ENCODE measurements at places on chromosomes 16 and 17. TPM values are rescaled to one million over a fixed set of nuclear protein-coding genes. Genes with fewer than 3 reads are reported as not detected.

GRCh38 chr17:49845321-49845720, 2.5 kb downstream of the TAC4 start:
- H3K27me3 ChIP-seq, result peaks cover 2% of the 10 kb centered on the region
- no peak overlapping the region for H3K27ac ChIP-seq
- H3K4me3 ChIP-seq, result no peak overlapping the region
- H3K36me3 ChIP-seq, result peaks cover 11% of the 10 kb centered on the region
- no peak for DNase-seq
- H3K4me1 ChIP-seq, result no peaks in the 10 kb centered on the region

DNA sequence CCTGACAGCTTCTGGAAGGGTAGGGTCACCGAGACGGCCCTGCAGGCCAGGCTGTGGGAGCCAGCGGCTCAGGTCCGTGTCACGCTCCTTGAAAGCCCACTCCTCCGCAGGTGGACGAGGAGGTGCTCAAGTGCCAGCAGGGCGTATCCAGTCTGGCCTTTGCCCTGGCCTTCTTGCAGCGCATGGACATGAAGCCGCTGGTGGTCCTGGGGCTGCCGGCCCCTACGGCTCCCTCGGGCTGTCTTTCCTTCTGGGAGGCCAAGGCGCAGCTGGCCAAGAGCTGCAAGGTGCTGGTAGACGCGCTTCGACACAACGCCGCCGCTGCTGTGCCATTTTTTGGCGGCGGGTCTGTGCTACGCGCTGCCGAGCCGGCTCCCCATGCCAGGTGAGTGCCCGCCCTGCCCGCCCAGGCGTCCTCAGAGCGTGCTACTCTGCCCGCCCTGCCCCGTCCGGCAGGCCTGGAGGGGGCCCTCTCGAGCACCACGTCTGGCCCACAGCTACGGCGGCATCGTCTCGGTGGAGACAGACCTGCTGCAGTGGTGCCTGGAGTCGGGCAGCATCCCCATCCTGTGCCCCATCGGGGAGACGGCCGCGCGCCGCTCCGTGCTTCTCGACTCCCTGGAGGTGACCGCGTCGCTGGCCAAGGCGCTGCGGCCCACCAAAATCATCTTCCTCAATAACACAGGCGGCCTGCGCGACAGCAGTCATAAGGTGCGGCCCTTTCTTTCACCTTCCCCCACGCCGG, 1.3 kb downstream of the NAGS start:
- DNase-seq, result peak; percentile 76
- H3K27ac ChIP-seq, result peak overlapping the region; percentile 22
- H3K27me3 ChIP-seq, result peaks cover 48% of the 10 kb centered on the region
- H3K4me3 ChIP-seq, result peak overlapping the region; percentile 80
- H3K36me3 ChIP-seq, result peaks cover 42% of the 10 kb centered on the region

DNA sequence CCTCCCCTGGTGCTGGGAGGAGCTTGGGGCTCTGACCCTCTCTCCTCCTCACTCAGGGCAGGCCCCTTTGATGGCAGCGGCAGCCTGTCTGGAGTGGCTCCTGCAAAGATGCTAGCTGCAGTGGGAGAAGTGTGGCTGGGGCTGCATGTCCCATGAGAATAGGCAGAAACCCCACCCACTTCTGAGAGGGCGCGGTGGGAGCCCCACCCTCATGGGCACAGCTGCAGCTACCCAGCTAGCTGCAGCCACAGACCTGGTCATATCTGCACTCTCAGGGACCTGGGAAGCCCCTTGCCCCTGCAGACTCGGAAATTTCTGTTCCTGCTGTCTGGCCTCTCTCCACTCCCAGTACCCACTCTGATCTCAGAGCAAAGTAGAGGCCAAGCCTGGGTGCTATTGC, 72.2 kb upstream of the BRD7 start:
- peaks cover 62% of the 10 kb centered on the region for H3K27me3 ChIP-seq
- no peaks in the 10 kb centered on the region for H3K36me3 ChIP-seq
- H3K4me1 ChIP-seq, result no peaks in the 10 kb centered on the region
- no peak overlapping the region for H3K27ac ChIP-seq
- no peak for DNase-seq
- H3K4me3 ChIP-seq, result no peak overlapping the region

DNA sequence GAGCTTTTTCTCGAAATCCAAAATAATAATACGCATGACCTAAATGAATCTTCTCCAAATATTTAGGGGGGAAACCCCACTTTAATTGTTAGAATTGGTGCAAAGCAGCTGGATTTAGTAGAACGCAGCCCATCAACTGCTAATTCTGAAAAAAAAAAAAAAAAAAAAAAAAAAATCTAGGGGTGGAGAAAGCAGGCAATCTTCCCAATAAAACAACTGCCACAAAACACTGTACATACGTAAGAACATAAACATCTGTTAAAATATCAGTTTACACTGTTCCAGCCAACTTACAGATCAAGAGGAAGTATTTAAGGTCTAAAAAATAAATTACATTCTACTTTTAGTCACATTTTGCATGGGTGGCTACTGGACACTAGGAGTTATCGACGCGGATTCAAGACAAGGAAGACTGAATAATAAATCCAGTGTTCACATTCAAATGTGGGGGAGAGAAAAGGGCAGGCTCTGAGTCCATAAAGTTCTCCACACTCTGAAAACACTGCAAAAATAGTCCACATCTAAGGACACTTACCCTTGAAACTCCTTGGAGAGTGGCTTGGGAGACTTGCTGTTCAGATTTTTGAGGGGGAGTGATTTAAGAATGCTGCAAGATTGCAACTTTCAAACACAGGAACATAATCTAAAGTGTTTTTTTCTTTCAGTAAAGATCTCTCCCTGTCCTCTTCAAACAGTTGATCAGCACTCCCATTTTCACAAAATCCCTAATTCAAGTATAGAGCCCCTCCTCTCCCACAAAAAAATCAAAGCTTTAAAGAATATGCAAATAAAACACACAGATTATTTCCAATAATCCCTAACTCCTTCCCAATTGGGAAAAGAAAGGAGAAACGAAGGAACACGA, 1.3 kb downstream of the APPBP2 start:
- H3K4me3 ChIP-seq, result peak overlapping the region; percentile 88
- H3K4me1 ChIP-seq, result peaks cover 10% of the 10 kb centered on the region
- no peaks in the 10 kb centered on the region for H3K27me3 ChIP-seq
- H3K27ac ChIP-seq, result peak overlapping the region; percentile 87

- H3K27me3 ChIP-seq, result no peaks in the 10 kb centered on the region
- H3K4me1 ChIP-seq, result peaks cover 29% of the 10 kb centered on the region
- no peak overlapping the region for H3K4me3 ChIP-seq
- DNase-seq, result no peak
These were observed 105.0 kb downstream of the XYLT1 start for GRCh38 chr16:17365591-17366298.

DNA sequence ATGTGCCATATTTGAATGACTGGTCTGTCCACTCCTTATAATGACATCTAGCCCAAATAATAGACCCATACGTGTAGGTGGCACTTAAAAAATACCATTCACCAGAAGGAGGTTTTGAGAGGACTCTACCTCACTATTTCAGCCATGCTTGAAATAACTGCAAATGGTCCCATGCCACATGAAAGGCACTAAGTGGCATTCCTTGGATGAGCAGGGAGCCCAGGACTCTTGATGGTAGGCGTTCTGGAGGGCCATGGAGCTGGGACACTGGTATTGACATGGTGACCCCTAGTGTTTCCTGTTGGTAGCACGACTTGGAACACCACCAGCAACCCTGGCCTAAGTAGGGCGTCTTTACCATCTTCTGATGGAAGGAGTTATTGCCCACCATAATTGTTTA, 148.7 kb upstream of the ZFHX3 start:
- no peaks in the 10 kb centered on the region for H3K36me3 ChIP-seq
- no peaks in the 10 kb centered on the region for H3K4me1 ChIP-seq
- no peak overlapping the region for H3K4me3 ChIP-seq
- H3K27ac ChIP-seq, result no peak overlapping the region

DNA sequence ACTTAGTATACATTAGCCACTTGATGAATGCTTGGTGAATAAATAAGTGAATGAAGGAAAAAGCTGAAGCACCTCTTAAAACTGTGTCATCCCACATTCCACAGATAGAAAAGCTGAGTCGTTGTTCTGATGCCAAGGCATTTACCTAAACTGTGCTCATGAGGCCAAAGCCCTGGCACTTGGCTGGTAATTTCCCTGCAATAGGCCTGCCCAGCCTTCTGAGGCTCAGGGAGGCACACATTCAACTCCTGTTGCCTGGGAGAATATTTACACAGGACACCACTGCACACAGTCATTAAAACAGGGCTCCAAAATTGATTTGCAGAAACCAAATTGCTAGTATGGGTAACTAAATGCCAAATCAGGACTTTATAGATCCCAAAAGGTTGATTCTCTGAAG, 333.0 kb upstream of the C16orf82 start:
- no peaks in the 10 kb centered on the region for H3K4me1 ChIP-seq
- no peak overlapping the region for H3K27ac ChIP-seq
- no peak for DNase-seq
- no peaks in the 10 kb centered on the region for H3K36me3 ChIP-seq
- H3K4me3 ChIP-seq, result no peak overlapping the region

DNA sequence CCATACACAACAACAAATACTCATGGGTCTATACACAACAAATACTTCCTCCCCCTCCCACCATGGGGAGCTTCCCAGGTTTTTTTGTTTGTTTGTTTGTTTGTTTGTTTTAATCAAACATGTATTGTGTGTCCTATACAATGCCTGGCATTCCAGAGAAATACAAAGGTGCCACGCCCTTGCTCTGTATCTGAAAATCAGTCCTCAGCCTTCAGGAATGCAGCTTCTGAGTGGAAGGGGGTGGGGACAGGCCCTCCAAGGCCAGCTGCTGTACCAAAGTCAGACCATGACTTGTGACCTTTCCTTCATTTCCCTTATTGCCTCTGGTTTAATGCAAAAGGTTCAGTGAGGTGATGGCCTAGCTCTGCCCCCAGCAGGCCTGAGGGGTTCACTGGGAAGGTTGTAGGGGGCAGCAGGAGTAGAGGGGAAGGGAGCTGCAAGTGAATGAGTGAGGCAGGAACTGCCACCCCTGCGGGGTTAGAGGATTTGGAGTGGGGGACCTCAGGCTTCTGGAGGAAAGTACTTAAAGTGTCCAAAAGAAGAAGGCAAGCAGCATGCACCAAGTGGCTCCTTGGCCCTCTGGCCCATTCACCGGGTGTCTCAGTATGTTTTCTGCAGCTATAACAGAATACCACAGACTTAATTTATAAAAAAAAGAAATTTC, 105.2 kb downstream of the CLEC16A start:
- H3K4me1 ChIP-seq, result no peaks in the 10 kb centered on the region
- H3K27ac ChIP-seq, result no peak overlapping the region
- H3K4me3 ChIP-seq, result no peak overlapping the region

DNA sequence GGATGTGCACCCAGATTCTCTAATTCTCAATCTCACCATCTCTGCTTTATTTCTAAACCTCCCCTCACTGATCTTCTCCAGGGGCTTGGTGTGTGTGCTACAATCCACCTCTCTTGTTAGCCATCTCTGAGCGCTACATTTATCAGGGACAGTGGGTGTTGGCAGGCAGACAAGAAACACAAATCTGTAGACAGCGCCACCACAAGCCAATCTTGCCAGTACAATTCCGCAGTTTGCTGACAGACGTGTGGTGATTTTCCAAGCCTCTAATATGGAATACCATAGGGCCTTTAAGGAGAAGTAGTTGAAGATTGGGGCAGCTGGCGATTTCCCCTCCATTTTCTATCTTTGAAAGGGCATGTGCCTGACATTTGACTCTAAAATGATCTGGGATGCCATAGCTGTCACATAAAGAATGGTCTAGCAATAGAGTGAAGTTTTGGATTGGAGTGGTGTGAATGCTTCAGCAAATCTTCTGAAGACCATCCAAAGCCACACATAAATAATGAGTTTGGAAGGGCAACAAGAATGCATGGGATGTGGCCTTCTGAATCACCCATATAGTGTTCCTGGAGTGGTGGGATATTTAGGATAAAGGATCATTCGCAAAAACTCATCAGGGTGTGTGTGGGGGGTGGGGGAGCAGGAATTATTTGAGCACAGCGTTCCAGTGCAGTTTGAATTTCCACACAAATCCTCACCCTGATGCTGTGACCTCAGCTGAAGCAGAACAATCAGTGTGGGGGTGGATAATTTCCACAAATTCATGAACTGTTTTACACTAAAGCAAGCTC, 12.0 kb upstream of the ANKFN1 start:
- H3K4me3 ChIP-seq, result no peak overlapping the region
- H3K27me3 ChIP-seq, result peaks cover 18% of the 10 kb centered on the region
- H3K4me1 ChIP-seq, result peaks cover under 1% of the 10 kb centered on the region
- no peak overlapping the region for H3K27ac ChIP-seq
- DNase-seq, result no peak

DNA sequence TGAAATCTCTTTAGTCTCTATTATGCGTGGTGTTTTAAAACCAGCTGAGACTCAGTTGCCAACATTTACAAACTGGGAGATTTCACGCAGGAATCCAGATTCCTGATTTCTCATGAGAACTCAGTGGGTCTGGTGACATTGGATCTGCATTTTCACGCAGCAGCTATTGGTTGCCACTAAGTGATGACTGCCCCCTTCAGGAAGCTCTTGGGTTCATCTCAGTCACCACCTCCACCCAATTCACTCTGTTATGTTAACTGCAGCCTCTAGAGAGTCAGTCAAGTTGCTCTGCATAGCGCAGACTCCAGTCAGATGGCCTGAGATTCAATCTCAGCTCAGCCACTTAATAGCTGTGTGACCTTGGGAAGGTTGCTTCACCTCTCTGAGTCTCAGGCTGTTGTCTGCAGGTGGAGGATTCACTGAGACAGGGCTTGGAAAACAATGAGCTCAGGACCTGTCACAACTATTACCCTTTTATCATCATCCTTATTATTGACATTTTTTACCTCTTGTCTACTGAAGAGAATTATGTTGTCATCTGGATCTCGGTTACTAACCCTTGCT, 6.4 kb downstream of the SHISA9 start:
- no peak for DNase-seq
- no peaks in the 10 kb centered on the region for H3K4me1 ChIP-seq
- H3K4me3 ChIP-seq, result no peak overlapping the region
- H3K27me3 ChIP-seq, result peaks cover 48% of the 10 kb centered on the region
- H3K27ac ChIP-seq, result no peak overlapping the region
- no peaks in the 10 kb centered on the region for H3K36me3 ChIP-seq

DNA sequence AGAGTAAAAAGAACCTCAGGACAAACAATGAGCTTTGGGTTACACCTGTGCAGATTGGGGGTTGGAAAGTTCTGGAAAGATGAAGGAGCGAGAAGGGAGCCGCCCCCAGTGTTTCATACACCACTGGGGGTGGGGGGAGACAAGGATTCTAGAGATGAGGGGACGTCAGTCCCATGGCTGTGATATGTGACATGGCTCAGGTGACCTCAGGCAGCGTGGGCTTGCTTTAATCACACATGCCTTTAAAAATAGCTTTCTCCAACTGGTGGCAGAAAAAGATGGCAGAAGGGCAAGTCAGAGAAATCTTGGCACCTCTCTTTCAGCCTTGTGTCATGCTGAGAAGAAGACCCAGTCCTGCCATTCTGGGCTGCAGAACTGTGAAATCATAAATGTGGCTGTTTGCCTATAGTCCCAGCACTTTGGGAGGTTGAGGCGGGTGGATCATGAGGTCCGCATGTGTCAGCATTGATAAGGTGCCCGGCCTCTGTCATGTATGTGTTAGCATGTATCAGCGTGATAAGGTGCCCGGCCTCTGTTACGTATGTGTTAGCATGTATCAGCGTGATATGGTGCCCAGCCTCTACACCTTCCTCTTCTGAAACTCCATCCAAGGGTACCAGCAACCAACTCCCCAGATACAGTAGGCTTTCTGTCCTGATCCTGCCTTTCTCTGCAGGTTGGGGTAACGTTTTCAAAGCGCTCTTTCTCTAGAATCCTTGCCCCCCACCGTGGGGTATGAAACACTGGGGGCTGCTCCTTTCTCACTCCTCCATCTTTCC, 25.0 kb downstream of the WIPI1 start:
- H3K27me3 ChIP-seq, result no peaks in the 10 kb centered on the region
- DNase-seq, result no peak
- H3K36me3 ChIP-seq, result peaks cover 50% of the 10 kb centered on the region
- peaks cover 10% of the 10 kb centered on the region for H3K4me1 ChIP-seq

Gene USH1G
- not detected for total RNA-seq

Gene EPOP
- total RNA-seq, result 20.9 TPM

Gene CCL7
- not detected for total RNA-seq

Gene GGT6
- total RNA-seq, result 1.1 TPM

Gene LLGL2
- 208 TPM for total RNA-seq

All from Calu3 (cell line).